ENCODE measurements at places on chromosomes 1 and 21.

DNA sequence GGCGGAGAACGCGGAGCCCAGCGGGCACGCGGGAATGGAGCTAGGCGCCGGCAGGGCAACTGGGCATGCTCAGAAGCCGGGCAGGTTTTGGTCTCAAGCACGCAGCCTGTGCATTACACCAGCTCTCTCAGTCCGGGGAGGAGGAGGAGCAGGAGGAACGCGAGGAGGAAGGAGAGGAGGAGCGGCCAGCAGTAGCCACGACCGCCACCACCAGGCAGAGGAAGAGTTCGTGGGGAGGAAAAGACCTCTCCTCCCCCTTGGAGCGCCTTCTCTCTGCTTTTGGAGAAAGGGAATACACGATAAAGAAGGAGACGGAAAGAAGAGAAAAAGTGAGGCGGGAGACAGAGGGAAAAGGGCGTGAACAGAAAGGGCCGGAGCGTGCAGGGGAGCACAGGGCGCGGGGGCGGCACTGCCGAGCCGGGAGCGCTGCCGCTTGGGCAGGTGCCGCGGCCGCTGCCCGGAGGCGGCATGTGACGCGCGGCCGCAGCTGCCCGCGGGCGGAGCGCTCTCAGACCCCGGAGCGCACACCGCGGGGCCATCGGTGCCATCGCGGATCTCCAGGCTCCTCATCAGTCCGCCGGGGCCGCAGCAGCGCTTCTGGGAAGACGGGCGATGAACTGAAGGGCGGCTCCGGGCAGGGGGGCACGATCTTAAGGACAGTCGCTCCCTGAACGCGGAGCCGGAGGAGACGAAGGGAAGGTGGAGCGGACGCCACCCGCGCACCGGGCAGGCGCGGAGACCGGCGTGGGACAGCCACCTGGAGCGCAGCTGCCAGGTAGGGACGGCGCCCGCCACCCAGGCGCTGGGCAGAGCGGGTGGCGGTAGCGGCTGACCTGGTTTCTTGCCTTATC is at the start of gene CHRM3:
CHRM3 (plus strand) TSS at position 116 of the 851 bp plus-strand sequence. CDS start 520,884 bp downstream, outside the sequence.
- peak; percentile 85 for DNase-seq

DNA sequence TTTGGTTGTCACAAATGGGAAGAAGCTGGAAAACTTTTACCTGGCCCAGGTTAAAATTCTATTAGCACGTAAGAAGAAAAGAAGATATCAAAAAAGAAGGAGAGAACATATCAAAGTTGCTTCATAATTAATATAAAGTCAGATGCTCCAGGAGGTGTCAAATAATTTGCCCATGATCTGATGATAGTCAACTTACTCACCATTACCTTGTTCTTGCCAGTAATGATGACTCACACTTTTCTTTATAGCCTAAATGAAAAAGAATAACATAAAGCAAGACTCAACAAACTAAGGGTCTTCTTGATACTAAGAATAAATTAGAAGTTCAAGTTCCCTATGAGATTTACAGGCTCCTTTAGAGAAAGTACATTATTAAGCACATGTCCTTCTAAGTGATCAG is 580.4 kb downstream of the TTLL7 start:
- no peak for DNase-seq

DNA sequence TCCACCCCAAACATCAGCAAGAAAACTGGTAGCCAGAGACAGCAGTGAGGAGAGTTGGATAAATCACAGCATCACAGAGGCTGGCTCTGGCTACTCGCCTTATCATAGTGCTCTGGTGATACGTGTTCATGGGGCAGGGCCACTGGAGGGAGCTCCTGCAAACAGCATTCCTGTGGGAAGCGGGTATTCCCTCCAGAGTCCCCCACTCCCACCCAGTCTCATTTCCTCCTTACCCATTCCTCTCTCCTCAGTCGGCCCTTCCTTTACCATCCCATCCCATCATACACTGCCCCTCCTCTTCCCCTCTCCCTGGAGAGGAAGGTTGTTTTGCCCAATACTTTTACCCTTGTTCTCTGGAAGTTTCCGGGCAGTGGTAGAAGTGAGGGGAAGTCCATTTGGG is 7.1 kb downstream of the NHLH2 start:
- DNase-seq = no peak

DNA sequence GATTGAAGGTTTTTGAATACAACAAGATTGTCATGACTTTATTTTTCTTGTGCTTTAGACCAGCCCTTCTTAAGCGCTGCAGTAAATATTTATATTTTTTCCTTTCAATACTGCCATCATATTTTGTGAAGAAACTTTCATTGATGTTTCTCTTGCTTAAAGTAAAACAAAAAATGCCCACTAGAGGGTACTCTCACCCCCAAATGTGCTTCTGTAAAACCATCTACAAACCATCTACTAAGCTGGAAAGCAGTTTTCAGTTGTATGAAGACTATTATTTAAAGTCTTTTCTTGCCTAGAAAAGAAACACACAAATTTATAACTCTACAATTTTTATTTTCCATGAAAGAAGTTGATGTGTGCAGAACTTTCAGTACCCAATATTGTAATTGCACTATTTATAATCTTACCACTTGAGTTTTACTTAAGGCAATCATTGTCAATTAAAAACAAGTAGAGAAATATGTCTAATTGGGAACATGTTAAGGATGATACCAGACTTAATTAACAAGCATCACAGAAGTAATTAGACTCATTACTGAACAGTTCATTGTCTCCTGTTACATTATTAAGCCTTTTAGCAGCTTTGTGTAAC is 10.7 kb downstream of the LEPR start:
- DNase-seq = no peak

GRCh38 chr1:209404577-209404976 is 178.9 kb upstream of the CAMK1G start:
- no peak for DNase-seq
